HFFc6 (cell line): ENCODE measurements at places on chromosomes 1 and 21.

DNA sequence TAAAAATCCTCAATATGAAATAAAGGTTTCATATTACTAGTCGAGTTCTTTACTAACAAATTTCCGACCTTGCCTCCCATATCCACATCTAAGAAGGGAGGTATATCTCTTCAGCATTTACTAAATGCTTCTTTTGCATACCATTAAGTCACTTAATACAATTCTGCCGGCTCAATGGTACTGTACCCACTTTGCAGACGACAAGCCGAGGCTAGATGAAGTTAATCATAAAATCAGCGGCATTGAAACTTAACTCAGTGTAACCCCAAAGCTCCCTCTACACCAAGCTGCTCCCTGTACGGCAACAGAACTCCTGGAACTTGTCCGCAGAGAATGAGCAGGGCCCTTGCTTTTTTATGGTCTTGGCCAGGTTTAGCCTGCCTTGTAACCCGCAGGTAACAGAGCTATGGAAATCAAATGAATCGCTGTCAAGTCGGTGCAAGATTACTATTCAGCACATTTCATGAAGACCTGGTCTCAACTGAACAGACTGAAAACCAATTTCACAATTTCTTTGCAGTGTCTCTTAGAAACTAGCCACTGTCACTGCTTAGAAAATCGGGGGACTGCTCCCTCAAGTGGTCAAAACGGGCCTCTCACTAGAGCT, 738 bp downstream of the INTS7 start:
- no peak for DNase-seq

DNA sequence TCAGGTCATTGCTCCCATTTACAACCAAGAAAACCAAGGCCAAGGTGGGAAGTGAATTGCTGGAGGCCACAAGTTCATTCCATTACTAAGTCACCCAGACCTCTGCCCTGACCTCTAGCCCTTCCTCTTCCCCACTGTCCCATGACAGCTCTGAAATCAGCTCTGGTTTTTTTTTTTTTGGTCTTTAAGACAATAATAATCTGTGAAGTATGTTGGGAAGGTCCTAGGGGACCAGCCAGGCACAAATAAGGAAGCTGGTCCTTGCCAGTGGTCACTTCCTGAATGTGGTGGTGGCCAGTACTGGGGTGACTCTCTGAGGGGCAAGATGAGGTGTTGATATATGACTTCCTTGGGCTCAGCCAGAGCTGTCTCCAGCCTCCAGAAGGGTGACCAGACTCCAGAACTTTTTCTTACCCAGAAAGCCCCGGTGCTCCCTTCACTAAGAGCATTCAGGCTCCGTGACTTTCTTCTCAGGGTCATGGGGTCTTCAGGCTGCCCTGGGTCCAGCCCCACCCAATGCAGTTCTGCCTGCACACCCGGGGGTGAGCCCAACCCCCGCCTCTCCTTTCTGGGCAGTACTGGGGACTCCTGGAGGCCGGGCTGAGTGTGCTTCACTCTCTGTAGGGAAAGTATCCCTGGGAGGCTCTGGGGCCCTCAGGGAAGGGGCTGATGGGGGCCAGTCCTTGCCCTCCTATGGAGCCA, 159.6 kb downstream of the PTPRU start:
- no peak for DNase-seq

- DNase-seq = no peak
These were observed 45.3 kb downstream of the KCNC4 start for GRCh38 chr1:110255392-110255787.

DNA sequence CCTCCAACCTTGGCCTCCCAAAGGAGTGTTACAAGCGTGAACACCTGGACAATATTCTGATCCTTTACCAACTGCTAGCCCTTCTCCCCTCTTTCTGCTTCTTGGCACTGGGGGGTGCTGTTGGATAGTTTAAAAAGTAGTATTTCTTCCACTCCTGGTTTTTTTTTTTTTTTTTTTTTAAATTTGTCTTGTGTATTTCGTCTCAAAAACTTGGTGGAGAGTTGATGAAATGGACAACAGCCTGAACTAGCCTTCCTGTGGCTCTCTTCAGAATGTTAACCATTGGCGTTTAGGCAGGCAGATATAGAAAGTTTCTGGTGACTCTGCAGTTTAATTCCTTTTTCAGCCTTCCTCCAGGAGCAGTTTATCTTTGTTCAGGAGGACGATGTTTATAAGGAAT, 69.7 kb upstream of the USP24 start:
- DNase-seq = peak; percentile 37

GRCh38 chr1:72635719-72636118, 353.4 kb upstream of the NEGR1 start:
- DNase-seq = no peak
